ENCODE measurements at places on chromosomes 1 and 21.

DNA sequence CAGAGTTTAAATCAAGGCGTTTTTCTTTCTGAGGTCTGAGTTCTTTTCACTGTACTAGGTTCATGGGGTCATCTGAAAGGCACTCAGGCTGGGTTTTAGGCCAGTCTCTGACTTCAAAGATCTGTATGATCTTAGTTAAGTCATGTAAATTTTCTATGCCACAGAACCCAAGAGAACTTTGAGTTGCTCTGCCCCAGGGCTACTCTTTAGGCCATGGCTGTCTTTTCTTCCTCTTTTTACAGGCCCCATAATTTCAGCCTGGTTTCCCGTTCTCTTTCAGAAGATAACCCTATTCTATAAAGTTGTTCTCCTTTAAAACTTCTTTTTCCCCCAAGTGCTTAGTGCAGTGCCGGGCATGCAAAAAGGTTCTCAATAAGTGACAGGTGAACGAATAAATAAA is 26.1 kb downstream of the METTL13 start:
- no peak for DNase-seq

DNA sequence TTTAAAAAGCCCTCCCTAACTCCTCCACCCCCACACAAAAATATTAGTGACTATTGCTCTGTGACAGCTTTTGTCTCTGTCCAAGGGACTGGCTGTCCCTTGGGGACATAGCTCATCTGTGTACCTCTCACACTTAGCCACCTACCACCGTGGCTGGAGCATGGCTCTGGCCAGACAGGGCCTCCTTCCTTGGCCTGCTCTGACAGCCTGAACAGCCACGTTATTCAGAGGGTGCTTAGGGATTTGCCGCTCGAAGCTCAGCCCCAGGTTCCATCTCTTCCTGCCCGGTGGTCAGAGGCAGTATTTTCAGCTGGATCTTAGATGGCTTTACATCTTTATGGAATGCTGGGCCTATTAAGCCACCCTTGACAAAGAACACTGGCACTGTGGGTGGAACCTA is 6.1 kb upstream of the CELSR2 start:
- DNase-seq, result no peak

GRCh38 chr1:239537795-239538194 is 151.4 kb downstream of the CHRM3 start:
- no peak for DNase-seq

- no peak for DNase-seq
Observed at GRCh38 chr21:42474043-42474831, 21.8 kb downstream of the RSPH1 start.

DNA sequence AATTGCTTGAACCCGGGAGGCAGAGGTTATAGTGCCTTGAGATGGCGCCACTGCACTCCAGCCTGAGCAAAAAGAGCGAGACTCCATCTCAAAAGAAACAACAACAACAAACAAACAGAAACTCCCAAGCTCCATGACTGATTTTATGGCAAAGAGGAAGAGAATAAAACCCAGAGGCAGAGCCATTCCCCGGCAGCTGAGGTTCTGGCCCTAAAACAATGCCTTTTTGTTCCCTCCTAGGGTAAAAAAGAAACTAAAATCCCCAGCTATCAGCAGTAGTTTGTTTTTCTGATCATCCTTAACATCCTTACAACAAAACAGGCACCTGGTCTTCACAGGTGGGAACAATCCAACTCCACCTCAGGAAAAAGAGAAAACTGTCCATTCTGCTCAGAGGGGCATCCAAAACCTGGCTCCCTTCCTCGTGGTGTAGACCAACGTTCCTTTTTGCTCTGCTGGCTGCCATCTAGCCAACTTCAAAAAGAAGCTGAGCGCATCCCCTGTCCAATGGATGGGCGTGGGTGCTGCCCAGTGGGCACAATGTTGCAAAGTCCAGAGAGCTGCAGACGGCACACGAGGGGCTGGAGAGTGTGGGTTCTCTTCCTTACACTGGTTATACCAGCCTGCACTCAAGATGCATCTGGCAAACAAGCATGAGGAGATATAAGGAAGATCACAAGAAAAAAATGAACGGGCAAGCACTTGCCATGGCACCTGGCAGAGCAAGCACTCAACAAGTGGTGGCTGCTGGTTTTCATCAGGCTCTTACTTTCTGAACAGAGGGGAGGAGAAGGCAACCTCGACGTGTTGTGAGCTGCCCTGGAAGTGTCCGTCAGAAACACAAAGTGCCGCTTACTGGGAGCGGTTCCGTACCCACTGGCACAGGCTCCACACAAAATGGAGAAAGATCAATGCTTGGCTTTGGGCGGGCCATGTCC is 54.7 kb downstream of the SLC66A1 start:
- peak; percentile 89 for DNase-seq

DNA sequence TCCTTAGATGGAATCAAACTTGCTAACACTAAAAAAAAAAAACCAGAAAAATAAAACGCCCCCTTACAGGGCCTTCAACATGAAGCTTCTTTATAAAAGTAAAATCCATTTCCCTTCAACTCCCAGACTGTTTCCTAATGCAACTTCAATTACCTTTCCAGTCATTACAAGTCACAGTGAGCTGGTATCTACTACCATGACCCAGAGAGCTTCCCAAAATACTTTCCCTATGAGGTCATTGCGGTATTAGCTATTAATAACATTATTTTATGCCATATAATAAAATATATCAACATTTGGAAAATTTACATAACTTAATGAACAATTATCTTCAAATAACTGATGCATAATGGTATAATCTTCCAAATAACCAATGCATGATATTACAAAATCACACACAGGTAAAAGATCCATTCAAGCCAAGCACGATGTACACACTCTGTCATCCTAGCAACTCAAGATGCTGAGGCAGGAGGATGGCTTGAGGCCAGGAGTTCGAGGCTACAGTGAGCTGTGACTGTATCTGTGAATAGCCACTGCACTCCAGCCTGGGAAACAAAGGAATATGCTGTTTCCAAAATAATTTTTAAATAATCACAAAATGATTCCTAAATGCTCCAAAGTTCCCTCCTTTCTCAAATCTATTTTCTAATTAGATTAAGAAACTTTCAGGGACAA is 24.1 kb downstream of the EIF4G3 start:
- DNase-seq, result no peak

DNA sequence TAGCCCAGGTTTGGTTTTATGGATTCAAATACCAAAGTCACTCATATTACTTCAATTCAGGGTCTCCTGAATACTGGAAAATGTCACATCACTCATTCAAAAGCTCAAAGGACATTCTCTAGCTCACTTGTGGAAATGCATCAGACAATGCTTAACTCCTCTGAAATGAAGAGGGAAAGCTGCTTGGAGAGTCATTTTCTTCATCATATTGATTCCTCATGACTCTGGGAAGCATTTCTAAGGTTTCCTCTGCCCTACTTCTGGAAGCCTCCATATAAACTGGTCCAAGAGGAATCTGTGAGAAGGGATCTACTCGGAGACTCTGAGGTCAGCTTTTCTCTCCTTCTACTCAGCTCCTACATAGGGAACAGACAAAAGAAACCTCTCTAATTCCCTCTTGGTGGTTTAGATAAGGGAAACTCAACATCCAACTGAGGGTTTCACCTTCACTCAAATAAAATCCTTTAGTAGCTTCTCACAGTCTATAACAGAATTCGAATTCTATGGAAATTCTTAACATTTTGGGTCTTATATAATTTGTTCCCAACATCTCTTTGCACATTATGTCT is 36.4 kb upstream of the RBBP5 start:
- no peak for DNase-seq

- no peak for DNase-seq
Observed at GRCh38 chr1:20373286-20373685, 82.6 kb downstream of the VWA5B1 start.

DNA sequence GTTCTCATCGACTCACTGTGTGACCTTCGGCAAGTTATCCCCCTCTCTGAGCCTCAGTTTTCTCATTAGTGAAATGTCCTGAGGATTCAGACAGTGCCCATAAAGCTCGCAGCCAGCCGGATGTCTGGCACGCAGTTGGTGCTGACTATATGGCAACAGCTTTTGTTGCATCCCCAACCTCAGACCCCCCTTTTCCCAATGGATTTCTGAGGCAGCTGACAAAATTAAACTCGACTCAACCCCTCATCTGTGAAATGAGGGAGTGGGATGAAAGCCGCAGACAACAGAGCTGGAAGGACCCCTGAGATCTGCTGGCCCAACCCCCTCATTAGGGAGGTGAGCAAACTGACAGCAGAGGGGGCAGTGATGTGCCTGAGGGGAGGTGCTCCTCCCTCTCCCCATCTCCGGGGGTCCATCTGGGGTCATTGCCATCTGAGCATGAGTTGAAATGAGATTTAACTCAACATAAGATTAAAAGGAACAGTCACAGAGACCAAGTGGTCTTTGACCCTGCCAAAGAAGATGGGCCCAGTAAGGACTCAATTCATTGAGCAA is 40.4 kb downstream of the NKAIN1 start:
- no peak for DNase-seq

GRCh38 chr1:216119600-216119999 is 303.6 kb downstream of the USH2A start:
- DNase-seq, result no peak

DNA sequence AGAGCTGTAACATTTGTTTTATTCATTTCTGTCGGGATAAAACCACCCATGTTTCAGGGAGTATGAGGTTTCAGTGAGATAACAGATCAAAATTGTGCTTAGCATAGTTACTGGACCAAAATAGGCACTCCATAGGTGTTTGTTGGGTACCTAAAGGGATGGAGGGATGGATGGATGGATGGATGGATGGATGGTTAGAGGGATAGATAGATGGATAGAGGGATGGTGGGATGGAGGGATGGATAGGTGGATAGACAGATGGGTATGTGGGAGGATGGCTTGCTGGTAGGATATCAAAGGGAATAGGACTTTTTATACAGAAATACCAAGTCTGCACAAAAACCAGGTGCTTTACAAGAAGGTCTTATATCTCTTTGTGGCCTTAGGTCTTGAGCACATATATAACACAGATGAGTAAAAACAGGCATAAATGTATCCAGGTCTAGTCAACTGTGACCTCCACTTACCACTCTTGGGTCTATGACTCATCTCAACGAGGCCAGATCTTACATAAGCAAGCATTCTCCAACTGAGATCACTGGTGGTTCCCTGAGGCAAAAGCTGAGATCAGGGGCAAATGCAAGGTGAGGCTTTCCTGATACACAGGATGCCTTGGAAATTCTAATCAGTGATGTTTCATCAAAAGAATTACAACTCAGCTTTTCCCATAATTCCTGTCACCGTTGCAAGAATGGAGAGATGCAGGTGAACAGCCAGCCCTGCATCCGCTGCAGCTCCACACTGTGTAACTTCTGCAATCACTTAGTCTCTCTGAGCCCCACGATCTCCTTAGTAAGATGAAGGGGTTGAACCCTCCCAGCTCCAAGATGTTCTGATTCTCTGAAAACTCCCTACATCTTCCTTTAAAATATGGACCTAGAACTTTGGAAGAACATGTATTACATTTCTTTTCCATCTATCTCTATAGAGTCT is 32.0 kb downstream of the PTAFR start:
- no peak for DNase-seq

- DNase-seq, result no peak
Observed at GRCh38 chr1:187933562-187934419, 1105.0 kb downstream of the PLA2G4A start.

DNA sequence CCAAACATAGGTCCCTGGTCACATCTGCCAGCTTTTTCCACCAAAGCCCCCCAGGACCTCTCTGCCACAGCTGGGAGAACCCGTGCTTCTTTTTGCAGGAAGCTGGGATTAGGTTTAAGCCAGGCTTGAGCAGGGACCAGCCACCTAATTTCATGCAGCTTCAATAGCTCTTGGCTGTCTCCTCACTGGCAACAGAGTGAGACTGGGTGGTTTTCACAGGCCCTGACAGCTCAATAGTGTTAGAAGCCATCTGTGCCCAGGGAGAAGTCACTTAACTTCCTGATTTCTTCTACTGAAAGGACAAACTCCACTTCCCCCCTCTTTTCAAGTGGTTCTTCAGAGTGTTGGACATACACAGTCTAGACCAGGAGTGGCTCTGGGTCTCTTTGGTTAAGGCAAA is 20.4 kb upstream of the SRSF4 start:
- no peak for DNase-seq

DNA sequence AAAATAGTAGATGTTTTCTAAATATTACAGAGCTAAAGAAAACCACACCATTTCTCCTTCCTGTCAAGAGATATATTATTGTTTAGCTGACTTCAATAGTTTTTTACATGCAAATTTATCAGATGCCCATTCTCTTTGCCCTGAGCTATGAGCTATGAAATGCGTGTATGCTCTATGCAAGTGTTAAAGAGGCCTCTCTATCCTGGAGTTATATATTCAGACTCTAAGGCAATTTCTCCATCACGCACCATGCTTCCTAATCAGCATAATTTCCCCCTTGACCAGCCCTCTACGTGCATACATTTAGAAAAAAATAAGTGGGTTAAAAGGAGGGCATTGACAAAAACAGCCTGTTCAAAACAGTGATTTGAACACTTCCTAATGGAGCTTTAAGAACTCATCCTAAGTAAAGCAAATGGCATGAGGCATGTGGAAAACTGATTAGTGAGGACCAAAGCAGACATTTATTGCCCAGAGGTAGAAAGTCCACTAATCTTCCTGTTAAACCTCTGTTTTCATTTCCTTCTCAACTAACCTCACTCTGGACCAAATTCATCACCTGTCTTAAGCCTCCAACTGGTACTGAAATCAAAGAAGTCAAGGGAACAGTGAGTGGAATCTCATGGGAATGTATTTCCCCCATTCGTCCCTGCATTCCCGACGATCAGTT is 565.8 kb upstream of the PKN2 start:
- no peak for DNase-seq

DNA sequence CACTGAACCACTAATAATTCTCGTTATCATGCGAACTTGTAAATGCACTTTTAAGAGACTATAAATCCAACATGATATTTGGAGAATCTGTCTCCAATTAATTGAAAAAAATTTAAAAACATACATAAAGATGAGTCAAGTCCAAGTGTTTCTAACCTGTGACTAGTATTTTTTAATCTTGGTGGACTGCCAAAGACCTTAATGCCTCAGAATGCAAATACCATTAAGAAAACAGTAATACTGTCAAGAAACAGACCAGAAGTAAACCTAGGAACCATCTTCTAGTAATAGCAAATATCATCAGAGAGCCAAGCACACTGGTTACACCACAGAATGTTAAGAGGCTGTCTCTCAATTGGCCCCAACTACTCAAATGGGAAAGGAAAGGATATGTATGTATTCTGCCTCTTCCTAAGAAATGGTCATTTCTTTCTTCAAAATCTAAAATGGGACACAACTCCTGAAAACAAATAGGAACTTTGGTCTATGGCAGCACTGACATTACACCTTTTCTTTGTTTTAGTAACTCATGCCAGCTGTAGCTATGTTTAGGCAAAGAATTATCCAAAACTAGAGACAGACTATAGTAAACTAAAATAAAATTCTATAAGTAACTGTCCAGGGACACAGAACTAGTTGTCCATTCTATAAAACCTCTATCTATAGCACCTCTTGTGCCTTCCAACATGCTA is 15.8 kb downstream of the SCYL3 start:
- no peak for DNase-seq

- DNase-seq, result no peak
Observed at GRCh38 chr1:58497499-58497898, 49.0 kb downstream of the OMA1 start.

DNA sequence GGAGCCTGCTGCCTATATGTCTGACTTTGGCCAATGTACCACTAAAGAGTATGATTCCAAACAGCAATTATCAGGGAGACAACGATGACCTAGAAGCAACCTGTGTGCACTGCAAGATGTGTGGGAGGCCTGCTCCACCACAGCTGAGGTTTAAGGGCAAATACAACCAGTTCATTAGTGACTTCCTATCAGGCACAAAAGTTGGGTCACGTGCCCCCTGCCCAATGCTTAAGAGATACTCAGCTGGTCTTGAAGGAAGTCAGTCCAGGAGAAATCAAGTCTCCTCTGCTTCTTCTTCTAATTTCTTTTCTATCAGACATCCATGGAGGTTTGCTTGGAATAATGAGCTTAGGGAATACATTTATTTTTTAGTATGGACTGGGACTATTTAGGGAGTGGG is 296.0 kb downstream of the HLX start:
- no peak for DNase-seq
